Muscle of leg (tissue), 16 donors: ENCODE measurements at places on chromosomes 5 and 9. TPM values are rescaled to one million over a fixed set of nuclear protein-coding genes. Genes with fewer than 3 reads are reported as not detected.

DNA sequence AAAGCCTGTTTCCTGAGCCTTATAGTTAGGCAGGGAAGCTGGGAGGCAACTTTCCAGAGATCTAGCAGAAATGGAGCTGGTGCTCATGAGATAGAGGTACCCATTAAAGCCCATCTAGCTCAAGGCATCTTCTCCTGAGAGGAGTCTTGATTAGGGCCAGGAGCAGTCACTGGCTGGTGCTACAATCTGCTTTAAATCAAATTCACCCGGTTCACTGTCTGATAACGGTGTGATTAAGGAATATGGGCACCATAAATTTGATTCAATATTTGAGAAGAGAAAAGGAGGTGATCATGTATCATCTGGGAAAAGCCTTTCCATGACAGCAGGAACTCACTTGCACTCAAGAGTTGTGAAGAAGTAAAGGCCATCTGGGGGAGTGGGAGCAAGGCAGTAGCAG is 23.9 kb upstream of the NR5A1 start:
- H3K4me3 ChIP-seq: no peak overlapping the region
- H3K4me1 ChIP-seq: no peaks in the 10 kb centered on the region
- no peaks in the 10 kb centered on the region for H3K27me3 ChIP-seq
- H3K27ac ChIP-seq: no peak overlapping the region
- no peaks in the 10 kb centered on the region for H3K36me3 ChIP-seq

DNA sequence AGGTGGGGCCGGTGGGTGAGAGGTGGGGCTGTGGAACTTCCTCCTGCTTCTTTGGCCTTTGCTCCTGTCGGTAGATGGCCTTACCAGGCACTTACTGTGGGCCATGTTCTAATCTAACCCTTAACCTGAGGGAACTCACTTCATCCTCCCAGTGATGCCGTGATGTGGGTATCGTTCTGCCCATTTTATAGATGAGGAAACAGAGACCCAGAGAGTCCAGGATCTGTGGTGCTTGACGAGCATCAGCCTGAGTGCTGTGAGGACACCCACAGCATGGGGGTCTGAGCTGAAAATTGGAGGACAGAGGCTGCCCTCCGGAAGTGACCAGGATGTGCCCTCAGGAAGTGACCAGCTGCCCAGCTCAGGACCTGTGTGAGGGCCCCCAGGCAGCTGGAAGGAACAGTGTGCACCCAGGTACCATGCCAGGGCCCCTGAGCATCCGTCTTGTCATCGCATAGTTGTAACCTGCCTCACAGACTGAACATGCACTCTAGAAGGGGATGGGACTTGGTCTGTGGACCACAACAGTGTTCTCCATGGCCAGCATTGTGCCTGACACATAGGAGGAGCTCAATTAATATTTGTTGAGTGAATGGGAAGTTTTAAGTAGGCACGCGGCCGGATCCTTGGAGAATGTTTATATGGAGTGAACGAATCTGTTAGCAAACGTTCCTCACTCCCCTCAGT is 8.5 kb downstream of the NEK6 start:
- H3K4me3 ChIP-seq: no peak overlapping the region
- H3K27ac ChIP-seq: peak overlapping the region; percentile 67
- peaks cover 77% of the 10 kb centered on the region for H3K4me1 ChIP-seq
- no peaks in the 10 kb centered on the region for H3K27me3 ChIP-seq
- peaks cover 16% of the 10 kb centered on the region for H3K36me3 ChIP-seq
- no peak for DNase-seq

GRCh38 chr5:99179206-99179605 is 250.4 kb upstream of the CHD1 start:
- no peaks in the 10 kb centered on the region for H3K4me1 ChIP-seq
- no peak for DNase-seq
- H3K36me3 ChIP-seq: no peaks in the 10 kb centered on the region
- no peaks in the 10 kb centered on the region for H3K27me3 ChIP-seq

DNA sequence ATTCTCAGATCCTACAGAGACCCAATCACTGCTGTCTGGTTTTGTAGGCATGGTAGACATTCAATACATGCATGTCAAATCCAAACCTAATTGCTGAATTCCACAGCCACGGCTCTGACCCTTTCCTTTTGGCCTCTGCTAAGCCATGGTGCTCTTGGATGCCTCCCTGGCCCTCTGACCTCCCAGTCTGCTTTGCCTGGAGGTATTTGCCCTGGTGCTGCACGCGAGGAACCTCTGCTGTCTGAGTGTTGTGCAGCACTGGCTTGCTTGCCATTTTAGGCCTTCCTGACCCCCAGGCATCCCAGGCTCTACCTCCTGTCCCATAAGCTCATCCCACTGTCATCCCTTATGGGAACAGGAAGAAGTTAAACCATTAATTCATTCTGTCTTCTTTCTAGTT is 60.9 kb downstream of the DOCK2 start:
- no peak overlapping the region for H3K27ac ChIP-seq
- H3K4me1 ChIP-seq: peaks cover 3% of the 10 kb centered on the region
- H3K36me3 ChIP-seq: no peaks in the 10 kb centered on the region

- H3K27ac ChIP-seq: no peak overlapping the region
- H3K36me3 ChIP-seq: no peaks in the 10 kb centered on the region
- no peak for DNase-seq
- H3K4me3 ChIP-seq: no peak overlapping the region
Measured at GRCh38 chr9:106758911-106759310, 104.1 kb upstream of the ZNF462 start.

- H3K4me1 ChIP-seq: no peaks in the 10 kb centered on the region
- no peaks in the 10 kb centered on the region for H3K27me3 ChIP-seq
Measured at GRCh38 chr5:111667128-111667736, 89.8 kb downstream of the NREP start.

- H3K4me3 ChIP-seq: no peak overlapping the region
- no peak overlapping the region for H3K27ac ChIP-seq
- peaks cover 16% of the 10 kb centered on the region for H3K36me3 ChIP-seq
- H3K27me3 ChIP-seq: no peaks in the 10 kb centered on the region
- DNase-seq: peak; percentile 58
- peaks cover 12% of the 10 kb centered on the region for H3K4me1 ChIP-seq
Measured at GRCh38 chr9:127083138-127083980, 39.1 kb downstream of the ANGPTL2 start.

DNA sequence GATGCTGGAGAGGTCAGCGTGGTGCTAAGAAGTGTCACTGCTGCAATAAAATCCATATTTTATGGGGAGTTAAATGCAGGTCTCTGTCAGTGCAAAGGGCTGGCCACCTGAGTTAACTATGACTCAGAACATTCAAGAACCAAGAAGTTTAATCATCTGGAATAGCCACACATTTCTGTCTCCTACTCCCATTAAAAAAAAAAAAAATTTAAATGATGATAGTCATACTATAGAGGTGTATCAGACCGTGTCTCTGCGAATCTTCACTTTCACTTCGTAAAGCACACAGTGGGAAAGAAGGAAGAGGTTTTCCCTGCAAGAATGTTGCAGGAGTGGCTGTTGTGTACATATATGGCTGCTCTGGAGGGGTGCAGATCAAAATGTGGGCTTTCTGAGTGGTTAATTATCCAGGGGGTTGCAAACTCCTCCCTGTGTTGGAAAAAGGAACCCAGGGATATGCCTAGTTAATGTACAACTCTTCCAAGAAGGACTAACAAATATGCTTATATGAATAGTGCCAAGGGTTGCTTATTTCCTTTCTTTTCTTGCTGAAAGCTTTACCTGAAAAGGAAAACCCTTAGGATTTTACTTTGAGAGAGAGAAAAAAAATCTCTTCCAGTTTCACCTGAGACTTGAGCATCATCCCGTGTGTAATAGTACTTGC is 1.5 kb downstream of the CDH6 start:
- H3K36me3 ChIP-seq: no peaks in the 10 kb centered on the region
- no peak for DNase-seq
- H3K4me3 ChIP-seq: peak overlapping the region; percentile 36
- peaks cover 10% of the 10 kb centered on the region for H3K4me1 ChIP-seq
- H3K27ac ChIP-seq: no peak overlapping the region

- peaks cover 11% of the 10 kb centered on the region for H3K27me3 ChIP-seq
- H3K4me1 ChIP-seq: peaks cover 17% of the 10 kb centered on the region
- H3K4me3 ChIP-seq: peak overlapping the region; percentile 79
Measured at GRCh38 chr5:129906177-129906887, 2.1 kb downstream of the CHSY3 start.

DNA sequence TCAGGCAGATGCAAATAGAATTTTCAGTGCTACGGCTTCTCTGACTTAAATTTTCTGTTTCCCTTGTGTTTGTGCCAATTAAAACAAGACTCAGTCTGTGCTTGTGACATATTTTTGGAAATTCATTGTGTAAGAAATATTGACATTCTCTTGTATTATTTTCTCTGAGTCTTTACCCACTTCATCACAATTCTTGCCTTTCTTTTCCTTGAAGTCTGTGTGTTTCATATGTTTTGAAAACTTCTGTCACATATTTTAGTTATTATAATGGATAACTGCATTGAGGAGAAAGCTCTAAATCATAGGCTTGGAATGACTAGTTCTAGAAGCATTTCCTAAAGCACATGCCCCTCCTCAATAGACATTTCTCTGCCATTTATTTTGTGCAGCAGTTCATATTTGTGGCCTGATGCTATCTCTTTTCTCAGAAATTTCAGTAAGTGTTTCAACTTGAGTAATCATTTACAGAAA is 206.6 kb downstream of the PALM2AKAP2 start:
- H3K27me3 ChIP-seq: no peaks in the 10 kb centered on the region
- peak overlapping the region; percentile 29 for H3K27ac ChIP-seq
- H3K36me3 ChIP-seq: peaks cover 4% of the 10 kb centered on the region
- H3K4me3 ChIP-seq: no peak overlapping the region
- H3K4me1 ChIP-seq: no peaks in the 10 kb centered on the region

DNA sequence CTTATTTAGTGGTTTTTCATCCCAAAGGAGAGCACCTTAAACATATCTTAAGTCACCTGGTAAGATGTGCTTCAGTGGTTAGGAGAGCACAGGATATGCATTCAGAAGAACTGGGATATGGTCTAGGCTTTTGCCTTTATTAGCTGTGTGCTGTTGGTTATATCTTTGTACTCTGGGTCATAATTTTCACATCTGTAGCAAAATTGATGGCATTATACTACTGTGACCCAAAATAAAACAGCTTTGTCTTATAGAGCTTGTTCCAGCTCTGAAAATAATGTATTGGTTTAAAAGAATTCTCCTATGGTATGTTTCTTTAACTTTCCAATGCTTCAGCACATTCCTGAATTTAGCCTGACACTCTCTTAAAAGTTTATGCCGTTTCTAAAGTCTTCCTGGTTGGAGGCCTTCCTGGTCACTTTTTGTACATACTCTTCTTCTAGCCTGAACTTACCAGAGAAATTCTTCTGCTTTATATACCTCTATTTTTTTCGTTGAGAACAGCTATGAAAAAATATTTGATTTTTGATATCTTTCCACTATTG is 337.1 kb upstream of the MPDZ start:
- H3K36me3 ChIP-seq: no peaks in the 10 kb centered on the region
- H3K27ac ChIP-seq: peak overlapping the region; percentile 80
- no peaks in the 10 kb centered on the region for H3K27me3 ChIP-seq
- peaks cover 8% of the 10 kb centered on the region for H3K4me1 ChIP-seq
- DNase-seq: peak; percentile 77

GRCh38 chr5:27906481-27906880 is 868.1 kb upstream of the CDH9 start:
- no peaks in the 10 kb centered on the region for H3K4me1 ChIP-seq
- H3K27me3 ChIP-seq: no peaks in the 10 kb centered on the region
- no peak overlapping the region for H3K4me3 ChIP-seq
- no peak overlapping the region for H3K27ac ChIP-seq
- DNase-seq: no peak

- H3K4me1 ChIP-seq: no peaks in the 10 kb centered on the region
- H3K27me3 ChIP-seq: peaks cover 8% of the 10 kb centered on the region
- H3K4me3 ChIP-seq: no peak overlapping the region
- H3K36me3 ChIP-seq: no peaks in the 10 kb centered on the region
Measured at GRCh38 chr9:114551750-114552685, 35.6 kb upstream of the ATP6V1G1 start.

- H3K4me3 ChIP-seq: no peak overlapping the region
- H3K4me1 ChIP-seq: peaks cover 25% of the 10 kb centered on the region
- H3K27me3 ChIP-seq: no peaks in the 10 kb centered on the region
- no peak for DNase-seq
- H3K36me3 ChIP-seq: peaks cover 12% of the 10 kb centered on the region
- no peak overlapping the region for H3K27ac ChIP-seq
Measured at GRCh38 chr9:113519426-113520108, 56.0 kb downstream of the RGS3 start.

DNA sequence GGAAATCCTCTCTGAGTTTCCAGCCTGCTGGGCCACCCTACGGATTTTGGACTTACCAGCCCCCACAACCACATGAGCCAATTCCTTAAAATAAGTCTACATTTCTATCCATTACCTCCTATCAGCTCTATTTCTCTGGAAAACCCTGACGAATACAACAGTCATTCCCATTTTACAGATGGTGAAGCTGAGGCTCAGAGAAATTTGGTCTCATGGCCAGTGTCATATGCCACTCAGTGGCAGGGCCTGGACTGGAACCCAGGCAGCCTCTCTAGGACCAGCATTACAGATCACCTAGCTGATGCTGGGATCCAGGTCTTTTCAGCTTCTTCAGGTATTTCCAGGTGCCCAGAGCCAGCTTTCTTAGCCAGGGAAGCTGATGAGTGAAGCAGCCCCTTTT is 45.0 kb upstream of the SH3PXD2B start:
- no peaks in the 10 kb centered on the region for H3K27me3 ChIP-seq
- DNase-seq: no peak
- no peaks in the 10 kb centered on the region for H3K36me3 ChIP-seq
- H3K27ac ChIP-seq: no peak overlapping the region
- no peak overlapping the region for H3K4me3 ChIP-seq
- H3K4me1 ChIP-seq: peaks cover 43% of the 10 kb centered on the region

DNA sequence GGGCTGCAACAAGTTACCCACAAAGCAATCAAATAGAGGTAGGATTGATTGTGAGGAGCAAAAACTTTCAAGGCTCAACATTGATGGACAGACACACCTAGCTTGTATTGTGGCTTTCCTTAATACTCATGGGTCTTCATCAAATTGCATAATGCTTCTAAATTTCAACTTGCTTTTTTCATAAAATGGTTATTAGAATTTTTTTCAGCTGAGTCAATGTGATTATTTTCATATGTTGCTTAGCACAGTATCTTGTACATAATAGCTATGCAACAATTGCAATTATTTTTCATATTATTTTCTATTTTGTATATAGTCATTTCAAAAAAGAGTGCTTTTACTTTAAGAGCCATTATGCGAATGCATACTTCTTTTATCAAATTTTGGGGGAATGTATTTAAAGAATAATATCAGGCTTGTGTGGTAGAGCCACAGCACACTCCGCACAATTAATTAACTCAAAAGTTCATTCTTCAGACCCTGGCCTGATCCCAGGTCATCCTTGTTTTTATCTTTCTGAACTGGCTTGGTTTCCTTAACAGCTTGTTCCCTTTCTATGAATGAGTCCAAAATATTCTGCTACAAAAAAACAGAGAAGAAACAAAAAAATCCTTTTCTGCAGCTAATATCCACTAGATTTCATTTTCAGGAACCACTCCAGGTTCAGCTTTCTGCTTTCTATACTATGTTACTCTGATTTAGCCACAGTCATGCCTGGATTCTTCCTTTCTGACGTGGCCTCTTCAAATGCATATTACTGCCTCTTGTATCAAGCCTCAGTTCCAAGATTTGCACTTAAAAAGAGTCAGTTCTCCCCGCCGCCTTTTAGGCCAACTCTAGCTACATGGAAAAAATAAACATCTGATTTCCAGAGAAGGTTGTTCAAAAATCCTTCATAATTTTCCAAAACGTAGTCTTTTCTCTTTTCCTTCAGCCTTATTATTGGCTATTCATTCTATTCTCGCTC is 45.3 kb upstream of the CDH9 start:
- H3K4me3 ChIP-seq: no peak overlapping the region
- DNase-seq: peak; percentile 87
- no peaks in the 10 kb centered on the region for H3K27me3 ChIP-seq
- H3K27ac ChIP-seq: peak overlapping the region; percentile 37
- no peaks in the 10 kb centered on the region for H3K36me3 ChIP-seq

Gene HRCT1
- 1.0 TPM for polyA plus RNA-seq

Gene BARHL1
- polyA plus RNA-seq: not detected

Gene SOX30
- polyA plus RNA-seq: 0.27 TPM

Gene MELK
- 16.8 TPM for polyA plus RNA-seq

Gene STPG3
- 0.49 TPM for polyA plus RNA-seq

Gene OR1J2
- not detected for polyA plus RNA-seq

Gene PCDHAC2
- 3.9 TPM for polyA plus RNA-seq

Gene ZNF483
- polyA plus RNA-seq: 0.85 TPM

Gene PCDHGB5
- polyA plus RNA-seq: 4.5 TPM
